ENCODE measurements at places on chromosomes 3 and 15.

- no peak for DNase-seq
Measured at GRCh38 chr15:99692825-99693224, 40.4 kb downstream of the LYSMD4 start.

- peak; percentile 71 for DNase-seq
Measured at GRCh38 chr15:83207660-83208366, at the start of gene HDGFL3. Gene HDGFL3, minus strand, starts transcription at chr15:83207823. Its CDS starts 409 bp downstream, at chr15:83207414.

DNA sequence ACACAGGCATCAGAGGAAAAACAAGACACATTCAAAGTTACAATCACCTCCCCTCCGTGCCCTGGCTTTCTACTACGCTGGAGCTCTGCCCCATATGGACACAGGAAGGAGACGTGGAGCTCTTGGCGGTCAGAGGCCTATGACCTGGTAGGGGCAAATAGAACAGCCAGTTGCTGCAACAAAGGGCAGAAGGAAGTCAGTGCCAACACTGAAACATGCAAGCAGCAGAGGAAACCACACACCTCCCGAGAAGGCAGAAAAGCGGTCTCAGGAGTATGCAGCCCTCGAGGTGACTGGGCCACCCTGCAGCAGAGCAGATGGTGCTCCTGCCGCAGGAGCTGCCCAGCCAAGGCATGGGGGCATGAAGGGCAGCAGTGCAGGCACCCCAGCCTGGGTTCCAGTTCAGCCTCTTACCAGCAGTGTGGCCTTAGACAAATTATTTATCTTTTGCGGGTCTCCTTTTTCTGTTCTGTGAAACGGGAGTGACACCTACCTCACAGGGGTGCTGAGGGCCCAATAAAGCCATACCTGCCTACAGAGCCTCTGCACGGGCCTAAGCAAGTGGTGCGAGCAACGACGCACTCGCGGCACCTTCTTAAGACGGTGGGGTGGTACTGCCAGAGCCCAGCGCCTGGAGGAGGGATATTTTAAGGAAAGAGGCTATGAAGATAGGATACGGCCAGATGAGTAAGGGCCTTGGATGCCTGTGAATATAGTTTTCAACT, 8.6 kb downstream of the ZXDC start:
- DNase-seq = no peak

GRCh38 chr15:57881361-57881760, 174.8 kb downstream of the POLR2M start:
- DNase-seq = no peak

- DNase-seq = no peak
Measured at GRCh38 chr3:106336619-106337018, 467.8 kb upstream of the CBLB start.

- DNase-seq = no peak
Measured at GRCh38 chr15:28921919-28922706, 36.3 kb downstream of the APBA2 start.

DNA sequence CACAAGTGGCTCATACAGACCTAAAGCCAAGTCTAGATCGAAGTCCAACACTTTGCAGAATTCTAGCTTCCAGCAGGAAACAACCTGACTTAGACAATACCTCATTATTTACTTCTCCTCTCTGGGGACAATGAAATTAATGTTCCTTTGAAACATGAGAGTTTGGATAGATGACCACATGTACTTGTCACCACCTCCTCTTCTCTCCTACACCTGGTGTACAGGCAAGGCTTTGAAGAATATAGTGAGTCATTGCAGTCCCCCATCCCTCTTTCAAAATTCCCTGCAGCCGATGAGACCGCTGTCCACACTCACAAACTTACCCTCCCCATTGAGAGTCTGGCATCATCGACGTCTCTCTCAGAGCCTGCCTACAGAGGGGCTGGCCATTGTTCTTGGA, 189.0 kb upstream of the HES1 start:
- DNase-seq = no peak

GRCh38 chr15:74385733-74386132, 18.3 kb upstream of the CYP11A1 start:
- no peak for DNase-seq

DNA sequence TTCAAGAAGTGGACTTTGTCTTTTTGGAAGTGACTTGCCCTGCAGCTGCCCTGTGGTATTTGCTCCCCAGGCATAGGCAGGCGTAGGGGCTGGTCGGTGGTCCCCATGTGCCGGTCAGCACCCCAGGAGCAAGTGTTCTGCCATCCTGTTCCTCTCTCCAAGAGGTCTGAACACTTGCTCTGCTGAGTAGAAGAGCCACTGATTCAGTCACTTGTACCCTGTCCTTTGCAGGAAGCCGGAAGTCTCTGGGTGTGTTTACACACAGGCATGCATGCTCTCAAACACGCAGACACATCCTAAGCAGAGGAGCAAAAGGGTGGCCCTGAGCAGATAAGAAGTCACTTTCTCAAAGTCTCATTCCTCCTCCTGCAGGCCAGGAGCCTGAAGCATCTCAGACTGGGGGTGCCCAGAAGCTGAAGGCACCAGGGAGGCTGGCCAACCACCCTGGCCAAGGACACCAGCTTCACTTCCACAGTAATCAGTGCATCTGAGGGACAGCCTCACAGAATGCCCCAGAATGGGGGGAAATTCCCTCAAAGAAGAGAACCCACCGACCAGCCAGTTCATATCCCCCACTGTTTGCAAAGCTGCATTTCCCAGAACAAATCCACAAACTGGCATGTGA, 88.7 kb upstream of the POMGNT2 start:
- no peak for DNase-seq

DNA sequence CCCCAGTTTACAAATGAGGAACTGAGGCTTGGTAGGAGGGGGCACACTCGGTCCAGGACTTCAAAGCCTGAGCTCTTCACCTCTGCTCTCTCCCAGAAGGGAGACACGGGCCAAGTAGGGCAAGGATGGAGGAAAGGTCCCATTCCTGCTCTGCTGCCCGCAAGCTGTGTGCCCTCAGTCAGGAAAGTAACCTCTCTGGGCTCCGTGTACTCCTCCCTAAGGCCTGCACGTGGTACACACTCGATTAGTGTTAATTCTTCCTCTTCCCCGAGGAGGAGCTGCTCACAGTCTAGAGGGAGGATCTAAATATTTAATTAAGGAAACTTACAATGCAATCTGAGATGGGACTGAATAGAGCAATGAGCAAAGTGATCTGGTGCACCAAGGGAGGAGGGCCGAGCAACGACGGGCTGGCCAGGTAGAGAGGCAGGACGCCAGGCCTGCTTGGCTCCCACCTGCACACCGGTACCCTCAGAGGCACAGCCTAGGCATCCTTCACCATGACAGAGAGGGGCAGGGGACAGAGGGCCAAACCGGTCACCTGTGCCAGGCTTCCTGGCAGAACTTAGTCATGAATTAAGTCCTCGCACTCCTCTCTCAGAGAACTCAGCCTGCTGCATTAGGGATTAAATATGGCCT, 47.2 kb upstream of the IQSEC1 start:
- DNase-seq = no peak

GRCh38 chr15:23055316-23055715, 15.9 kb upstream of the TUBGCP5 start:
- no peak for DNase-seq

DNA sequence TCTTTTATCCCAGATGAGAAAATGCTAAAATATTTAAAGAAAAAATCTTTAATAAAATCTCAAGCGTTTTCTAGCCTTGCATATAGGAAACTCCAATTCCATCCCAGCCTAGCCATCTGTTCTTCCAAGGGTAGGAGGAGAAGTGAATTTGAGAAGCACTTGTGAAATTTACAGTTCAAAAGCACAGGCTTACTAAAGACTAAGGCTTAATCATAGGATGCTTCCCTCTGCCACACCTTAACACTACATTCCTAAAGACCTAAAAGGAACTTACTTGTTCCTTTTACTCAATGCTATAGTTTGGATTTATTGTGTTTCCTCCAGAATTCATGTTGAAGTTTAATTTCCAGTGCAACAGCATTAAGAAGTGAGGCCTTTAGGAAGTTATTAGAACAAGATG, 764.8 kb upstream of the CADM2 start:
- no peak for DNase-seq

DNA sequence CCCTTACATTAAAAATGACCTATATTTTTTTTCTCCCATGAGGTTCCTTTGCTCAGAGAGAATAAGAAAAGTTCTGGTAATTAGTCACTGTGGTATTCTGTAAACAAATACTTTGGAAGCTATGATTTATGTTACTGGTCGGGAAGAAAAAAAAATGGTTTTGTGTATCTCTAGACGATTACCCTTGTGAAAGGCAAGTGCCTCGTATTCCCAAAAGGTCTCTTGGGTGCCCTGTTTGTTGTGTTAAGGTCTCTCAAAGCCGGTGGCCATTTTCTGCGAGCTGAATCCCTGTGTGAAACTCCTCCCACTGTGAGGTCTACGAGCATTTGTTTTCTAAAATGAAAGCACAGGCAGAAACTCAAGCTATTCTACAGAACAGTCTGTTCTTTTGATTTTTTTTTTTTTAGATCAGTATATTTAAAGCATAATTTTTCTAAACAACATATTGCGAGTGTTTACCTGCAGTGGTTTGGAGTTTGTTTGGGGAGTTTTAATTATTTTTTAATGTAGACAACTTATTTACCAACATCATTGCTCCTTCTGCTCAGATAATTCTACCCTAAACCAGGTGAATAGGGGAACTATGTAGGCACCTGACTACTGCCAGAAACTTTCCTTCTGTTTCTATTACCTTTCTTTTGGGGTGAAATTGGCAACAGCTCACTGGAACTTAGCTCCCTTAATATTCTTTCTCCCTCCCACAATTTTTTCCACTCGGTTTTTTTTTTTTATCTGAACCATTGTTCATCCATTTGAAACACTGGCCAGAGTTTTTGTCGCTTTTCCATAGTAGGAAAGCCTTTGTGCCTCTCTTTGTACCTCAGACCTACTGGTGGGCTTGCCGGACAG, 44.0 kb downstream of the ZBTB38 start:
- peak; percentile 54 for DNase-seq

- no peak for DNase-seq
Measured at GRCh38 chr3:58052373-58053273, 44.4 kb downstream of the FLNB start.

- no peak for DNase-seq
Measured at GRCh38 chr3:21326704-21327475, 424.1 kb downstream of the ZNF385D start.

DNA sequence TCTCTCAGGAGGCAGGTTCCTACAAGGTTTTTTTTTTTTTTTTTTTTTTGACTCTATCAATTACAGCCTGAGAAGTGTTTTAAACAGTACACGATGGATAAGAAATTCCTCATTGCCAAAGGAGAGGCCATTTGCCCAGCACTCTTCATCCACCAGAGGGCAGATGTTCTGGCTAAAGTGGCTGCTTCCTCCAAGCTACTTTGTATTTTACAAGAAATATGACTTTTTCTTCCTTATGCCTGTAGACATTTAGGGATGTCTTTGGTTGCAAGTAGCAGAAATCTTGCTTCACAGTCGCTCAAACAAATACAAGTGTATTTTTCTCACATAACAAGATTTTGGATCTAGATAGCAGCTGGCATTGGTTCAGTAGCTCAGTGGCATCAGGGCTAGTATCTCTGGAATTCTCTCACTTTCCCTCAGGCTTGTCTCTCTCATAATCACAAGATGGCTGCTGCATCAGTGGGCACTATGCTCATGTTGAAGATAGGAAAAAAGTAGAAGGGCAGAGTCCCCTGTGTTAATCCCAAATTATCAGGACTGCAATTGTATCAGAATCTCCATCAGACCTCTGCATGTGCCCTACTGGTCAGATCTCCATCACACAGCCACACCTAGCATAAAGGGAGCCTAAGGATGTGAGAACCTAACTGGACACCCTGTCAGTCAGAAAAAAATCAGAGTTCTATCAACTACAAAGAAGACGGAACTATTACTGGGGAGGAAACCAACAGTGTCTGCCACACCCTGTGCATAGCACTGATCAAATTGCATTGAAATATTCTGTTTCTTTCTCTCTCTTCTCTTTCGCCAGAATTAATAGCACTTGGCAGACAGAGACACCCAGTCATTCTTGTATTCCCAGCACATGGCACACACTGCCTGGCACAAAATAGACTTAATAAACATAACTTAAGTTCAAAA, 138.9 kb upstream of the COL8A1 start:
- peak; percentile 23 for DNase-seq

DNA sequence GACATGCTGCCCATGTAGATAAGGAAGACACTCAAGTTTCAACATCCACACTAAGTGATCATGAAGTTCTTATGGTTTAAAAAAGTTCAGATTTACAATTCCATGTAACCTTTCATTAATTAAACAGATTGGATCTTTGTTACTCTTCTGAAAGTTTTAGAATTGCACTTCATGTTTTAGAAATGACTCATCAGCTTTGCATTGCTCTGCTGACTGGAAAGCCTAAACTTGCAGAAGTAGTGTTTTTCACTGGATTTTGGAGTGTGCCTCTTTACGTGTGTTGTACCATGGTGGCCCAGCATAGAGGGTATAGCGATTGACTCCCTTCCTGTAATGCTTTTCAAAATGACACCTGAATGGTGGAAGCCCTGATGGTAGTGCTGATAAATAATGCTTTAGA, 157.9 kb downstream of the BBX start:
- DNase-seq = no peak

DNA sequence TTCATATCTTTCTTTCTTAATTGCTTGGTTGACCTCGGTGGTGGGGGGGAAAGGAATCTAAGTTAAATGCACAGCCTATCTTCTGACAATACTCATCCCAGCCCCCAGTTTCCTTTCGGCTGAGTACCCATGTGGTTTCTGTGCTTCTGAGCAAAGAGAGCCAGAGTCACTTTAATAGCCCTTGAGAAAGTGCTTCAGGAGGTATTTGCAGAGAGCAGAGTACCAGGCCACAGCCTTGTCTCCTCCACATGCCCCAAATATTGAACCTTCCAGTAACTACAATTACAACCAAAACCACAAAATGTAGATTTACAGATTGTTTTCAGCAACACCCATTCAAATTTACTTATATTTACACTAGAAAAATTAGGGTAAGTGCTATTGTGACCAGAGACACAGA, 647.4 kb downstream of the NR2F2 start:
- no peak for DNase-seq

DNA sequence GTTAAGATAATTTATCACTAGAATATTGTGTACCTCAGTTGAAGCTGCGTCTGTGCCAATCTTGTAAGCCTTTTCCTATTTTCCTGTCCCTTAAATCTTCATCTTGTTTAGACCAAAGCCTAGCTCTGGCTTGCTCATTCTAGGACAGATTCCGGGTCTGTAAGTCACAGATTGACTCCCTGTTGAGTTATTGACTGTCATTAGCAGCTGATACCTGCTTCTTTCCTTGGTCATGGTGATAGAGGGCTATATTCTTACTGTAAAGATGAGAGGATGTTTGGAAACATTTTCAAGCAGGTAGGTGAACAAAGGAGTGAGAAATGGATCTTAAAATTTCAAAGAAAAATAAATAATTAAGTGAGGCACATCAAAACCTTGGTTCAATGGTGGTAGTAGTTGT, 200.2 kb downstream of the KCNH8 start:
- DNase-seq = no peak

GRCh38 chr3:116417151-116417550, 28.1 kb downstream of the LSAMP start:
- DNase-seq = no peak

GRCh38 chr15:99385865-99386264, 134.6 kb downstream of the LRRC28 start:
- DNase-seq = no peak

- no peak for DNase-seq
Measured at GRCh38 chr15:66838202-66838601, 136.2 kb downstream of the SMAD6 start.

- DNase-seq = no peak
Measured at GRCh38 chr15:36373550-36373949, 205.9 kb upstream of the CDIN1 start.
